Fibroblast of upper back skin (primary cell): ENCODE measurements at places on chromosomes 5 and 9.

DNA sequence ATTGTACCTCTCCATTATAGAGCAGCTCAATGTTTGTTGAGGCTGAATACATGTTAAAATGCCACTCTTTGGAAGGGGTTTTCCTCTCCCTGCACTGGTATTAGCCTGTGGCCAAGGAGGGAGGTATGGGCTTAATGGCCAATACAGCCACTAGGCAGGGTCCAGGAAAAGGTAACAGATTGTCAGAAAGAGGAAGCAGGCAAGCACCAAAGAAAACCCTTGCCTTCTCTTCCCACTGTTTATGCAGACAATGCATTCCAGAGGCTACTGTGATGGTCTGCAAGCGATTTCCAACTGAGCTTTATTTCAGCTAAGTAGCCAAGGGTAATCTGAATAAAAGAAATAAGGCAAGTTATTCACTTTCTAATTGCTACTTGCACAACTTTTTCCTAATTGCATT, 95.3 kb upstream of the SLC27A6 start:
- DNase-seq: no peak

DNA sequence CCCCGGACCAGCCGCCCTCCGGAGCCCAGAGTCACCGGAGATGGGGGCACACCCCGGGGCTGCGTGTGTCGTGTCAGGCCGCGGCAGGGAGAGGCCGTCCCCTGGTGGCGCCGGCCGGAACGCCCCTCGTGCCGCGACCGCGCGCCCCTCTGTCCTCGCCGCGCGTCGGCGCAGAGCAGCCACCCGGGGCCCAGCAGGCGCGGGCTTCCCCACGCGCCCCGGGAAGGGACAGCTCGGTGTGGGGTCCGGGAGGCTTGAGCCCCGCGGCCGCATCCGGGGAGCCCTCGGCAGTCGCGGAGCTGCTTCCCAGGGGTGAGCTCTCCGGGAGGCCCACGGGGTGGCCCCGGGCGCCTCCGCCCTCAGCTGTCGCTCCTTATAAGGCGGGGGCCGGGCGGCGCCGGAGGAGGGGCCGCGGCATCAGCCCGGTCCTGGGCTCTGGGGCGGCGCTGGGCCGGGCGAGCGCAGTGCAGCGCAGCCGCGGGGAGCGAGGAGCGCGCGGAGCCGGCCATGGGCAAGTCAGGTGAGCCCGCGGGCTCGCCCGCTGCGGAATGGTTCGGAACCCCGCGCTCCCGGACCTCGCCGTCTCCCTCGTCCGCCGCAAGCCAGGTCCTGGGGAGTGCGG, at the start of gene GLIPR2:
GLIPR2 (plus strand) TSS at position 462 of the 622 bp plus-strand sequence; CDS start at position 508, 46 bp downstream.
- peak; percentile 74 for DNase-seq

GRCh38 chr5:41878173-41878572, 7.9 kb upstream of the OXCT1 start:
- DNase-seq: no peak

DNA sequence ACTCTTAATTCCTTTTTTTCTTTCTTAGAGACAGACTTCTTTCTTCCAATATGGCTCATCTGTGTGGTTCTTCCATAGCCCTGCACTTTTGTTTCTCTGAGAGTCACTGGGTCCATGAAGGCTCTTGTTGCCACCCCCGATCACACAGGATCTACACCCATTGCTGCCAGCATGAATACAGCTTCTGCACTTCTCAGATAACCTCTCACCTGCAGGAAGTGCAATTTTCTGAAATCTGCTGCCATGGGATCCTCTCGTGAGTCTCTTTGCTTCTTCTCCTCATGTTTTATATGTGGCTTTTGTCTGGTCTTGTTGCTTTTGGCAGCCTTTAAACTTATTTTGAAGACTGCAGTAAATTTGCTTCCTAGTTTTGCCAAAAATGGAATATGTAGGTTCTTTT, 171.2 kb downstream of the TMEM167A start:
- DNase-seq: no peak

- DNase-seq: no peak
Measured at GRCh38 chr9:131308906-131309529, 19.5 kb downstream of the PLPP7 start.

DNA sequence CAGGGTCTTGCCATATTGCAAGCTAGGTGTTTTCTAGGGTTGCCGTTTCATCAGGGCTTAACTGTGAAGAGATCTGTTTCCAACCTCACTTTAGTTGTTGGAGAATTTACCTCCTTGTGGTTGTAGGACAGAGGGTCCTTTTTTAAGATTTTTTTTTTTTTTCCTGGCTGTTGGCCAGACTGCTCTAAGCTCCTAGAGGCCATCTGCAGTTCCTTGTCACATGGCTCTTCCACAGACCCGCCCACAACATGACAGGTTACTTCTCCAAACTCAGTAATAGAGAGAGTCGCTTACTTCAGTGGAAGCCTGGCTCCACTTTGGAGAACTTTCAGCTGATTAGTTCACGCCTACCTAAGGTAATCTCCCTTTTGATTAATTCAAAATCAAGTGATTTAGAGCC, 543.7 kb downstream of the DMRTA1 start:
- DNase-seq: no peak

DNA sequence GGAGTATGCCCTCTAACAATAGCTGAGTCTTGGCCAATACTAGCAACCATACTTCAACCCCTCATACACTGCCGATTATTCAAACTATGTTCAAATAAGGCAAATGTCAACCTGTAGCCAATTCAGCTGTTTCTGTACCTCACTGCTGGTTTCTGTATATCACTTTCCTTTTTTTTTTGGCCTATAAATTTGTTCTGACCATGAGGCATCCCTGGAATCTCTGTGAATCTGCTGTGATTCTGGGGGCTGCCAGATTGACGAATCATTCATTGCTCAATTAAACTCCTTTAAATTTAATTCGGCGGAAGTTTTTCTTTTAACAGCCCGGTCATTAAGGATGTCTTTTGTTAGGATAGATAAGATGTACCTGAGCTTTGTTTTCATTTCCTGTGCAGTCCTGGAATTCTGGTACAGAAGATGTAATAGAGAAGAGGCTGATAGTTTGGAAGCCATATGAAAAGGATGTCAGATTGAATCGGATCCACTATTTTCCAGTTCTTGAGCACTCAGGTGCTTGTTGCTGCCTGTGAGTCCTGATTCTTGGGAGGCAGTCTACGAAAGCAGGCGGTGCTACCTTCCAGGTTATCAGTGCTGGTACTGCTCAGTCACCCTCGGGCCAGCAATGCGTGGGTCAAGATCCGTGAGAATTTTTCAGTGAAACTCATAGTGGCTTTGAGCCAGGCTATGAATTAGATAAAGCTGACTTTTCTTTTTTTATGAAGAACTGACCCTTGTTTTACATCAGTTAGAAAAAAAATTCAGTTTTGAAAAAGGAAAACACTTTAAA, 106.2 kb upstream of the TUT7 start:
- peak; percentile 75 for DNase-seq
